Right renal pelvis (tissue), 4 donors: ENCODE measurements at places on chromosomes 3 and 15.

DNA sequence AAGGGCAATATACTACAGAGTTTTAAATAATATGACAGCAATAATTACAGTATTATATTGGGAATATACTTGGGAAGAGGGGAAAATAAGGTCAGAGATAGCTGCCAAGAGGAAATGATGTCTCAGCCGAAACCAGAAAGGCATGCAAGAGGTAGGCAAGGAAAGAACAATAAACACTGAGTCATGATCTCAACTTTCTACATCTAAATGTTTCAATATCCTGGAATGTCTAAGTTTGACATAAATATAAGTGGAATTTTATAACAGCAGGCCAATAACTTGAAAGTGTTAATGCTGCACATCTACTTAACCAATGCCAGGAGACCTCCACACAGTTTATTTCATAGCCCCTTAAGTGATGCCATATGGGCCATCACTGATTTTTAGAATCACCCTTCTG is 99.8 kb upstream of the CPNE4 start:
- no peak for DNase-seq

DNA sequence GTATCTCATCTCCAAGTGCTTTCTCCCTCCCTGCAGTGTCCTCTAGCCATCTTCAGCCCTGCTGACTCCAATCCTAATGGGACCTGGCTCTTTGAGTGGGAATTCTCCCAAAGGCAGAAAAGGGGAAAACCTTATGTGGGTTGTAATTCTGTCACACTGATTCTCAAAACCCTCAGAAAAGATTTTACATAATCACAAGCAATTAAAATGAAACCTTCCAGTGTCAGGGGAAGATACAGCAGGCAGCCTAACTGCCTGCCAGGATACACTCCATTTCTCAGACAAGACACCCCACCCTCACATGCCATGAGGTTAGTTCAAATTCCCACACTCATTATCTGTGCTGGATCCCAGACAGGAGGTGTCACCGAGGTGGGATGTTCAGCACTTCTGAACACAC is 121.4 kb downstream of the RFTN1 start:
- no peak for DNase-seq

DNA sequence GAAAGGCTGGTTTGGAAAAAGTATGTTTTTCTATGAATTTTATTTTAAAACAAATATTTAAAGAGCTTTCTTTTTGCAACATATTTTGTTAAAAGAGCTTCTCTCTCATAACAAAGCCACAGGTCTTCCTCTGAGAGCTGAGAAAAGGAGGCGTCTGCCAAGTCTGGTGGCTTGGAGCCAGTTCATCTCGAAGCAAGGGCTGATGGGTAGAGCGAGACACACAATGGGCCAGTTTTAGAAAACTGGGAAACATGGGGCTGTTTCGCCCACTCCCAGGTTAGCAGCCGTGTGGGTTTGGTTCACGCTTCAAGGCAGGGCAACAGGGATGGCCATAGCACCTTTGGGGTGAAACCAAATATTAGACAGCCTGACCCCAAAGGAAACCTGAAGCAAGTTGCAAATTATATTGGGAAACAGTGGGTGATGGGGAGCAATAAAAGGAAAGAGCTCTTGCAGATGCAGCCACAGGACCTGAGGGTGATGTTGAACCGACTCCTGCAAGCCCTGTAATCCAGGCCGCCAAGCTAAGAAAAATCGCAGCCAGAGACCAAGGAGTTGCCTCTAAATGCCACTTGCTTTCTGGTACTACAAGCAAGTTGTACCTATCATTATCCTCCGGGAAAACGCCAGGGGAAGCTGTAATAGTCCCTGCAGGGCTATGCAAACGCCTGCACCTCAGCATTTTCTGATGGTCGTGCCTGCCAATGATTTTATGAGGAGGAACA is 88.4 kb upstream of the GALNT15 start:
- DNase-seq = no peak

GRCh38 chr3:197456261-197457091 is 99.3 kb downstream of the BDH1 start:
- DNase-seq = peak; percentile 78

GRCh38 chr3:135970506-135971116 is 5.1 kb downstream of the PPP2R3A start:
- DNase-seq = no peak

DNA sequence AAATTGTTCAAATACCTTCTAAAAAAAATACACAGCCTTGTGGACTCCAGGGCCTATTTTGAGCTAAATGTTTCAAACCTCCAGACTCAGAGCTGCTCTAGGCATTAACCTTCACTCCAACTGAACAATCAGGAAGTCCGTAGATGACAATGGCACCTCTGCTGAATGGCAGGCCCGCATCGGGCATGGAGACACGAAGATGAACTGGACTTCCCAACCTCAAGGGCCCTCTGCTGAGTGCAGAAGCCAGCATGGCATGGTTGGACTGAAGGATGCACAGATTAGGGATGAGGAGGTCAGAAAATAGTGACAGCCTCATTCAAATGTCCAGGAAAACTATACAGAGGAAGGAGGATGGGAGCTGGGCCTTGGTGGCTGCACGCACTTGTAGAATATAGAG is 2.2 kb downstream of the FAM174B start:
- DNase-seq = no peak

DNA sequence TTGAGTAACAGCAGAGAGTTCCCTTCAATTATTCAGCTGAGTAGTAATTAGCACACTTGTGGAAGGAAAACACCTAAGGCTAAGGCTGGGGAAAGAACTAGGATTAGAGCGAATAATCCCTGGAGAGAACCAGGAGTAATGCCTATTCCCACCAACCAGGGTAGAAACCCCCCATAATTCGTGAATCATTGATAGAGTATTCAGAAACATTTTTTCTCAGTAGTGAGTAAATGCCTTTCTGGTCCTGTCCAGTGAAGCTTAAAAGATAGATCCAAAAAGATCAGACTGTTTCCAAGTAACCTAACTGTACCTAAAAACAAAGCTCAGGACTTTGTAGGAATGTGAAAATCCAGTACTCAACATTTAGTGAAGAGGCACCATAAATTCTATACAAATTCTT is 71.2 kb downstream of the DGKG start:
- no peak for DNase-seq

- DNase-seq = no peak
Observed at GRCh38 chr15:52006702-52007340, 12.2 kb upstream of the MAPK6 start.

GRCh38 chr3:139457066-139457465 is 19.2 kb downstream of the RBP2 start:
- no peak for DNase-seq

DNA sequence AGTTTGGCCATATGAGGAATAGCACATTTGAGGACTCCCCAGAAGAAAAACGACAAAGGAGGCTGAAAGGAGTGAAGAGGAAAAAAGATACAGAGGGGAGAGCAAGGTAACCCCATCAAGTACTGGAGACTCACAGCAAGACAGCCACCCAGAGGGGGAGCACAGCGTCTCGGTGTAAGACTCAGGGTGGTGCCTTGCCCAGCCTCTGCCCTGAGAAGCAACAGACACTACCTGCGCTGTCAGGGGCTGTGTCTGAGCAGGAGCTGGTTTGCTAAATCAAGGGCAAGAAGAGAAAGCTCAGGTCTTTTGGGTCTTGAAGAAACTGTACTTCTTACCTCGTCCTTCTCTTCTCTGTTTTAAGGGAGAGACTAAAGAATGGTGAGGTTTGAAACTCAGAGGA is 27.9 kb downstream of the FBXO45 start:
- no peak for DNase-seq

- DNase-seq = no peak
Observed at GRCh38 chr3:63467392-63467791, 185.1 kb upstream of the SNTN start.

- DNase-seq = no peak
Observed at GRCh38 chr3:72636969-72637597, 211.2 kb downstream of the SHQ1 start.

DNA sequence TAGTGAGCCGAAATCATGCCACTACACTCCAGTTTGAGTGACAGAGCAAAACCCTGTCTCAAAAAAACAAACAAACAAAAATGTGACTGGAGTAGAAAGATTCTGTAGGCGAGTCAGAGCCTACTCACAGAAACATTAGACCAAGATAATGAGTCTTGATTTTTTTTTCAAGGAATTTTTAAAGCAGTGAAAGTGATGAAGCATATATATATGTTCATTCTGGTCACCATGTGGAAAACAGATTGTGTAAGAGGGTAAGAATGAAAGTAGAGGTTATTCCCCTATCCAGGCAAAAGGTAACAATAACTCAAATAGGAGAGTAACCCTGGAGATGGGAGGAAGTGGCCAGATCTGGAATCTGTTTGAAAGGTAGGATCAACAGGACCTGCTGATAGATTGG is 26.2 kb upstream of the FHIT start:
- DNase-seq = no peak
